ENCODE measurements at places on chromosomes 7 and 10.

- DNase-seq = no peak
Measured at GRCh38 chr7:158907390-158907789, 51.0 kb downstream of the DYNC2I1 start.

- DNase-seq = no peak
Measured at GRCh38 chr10:31374146-31374696, 55.2 kb downstream of the ZEB1 start.

DNA sequence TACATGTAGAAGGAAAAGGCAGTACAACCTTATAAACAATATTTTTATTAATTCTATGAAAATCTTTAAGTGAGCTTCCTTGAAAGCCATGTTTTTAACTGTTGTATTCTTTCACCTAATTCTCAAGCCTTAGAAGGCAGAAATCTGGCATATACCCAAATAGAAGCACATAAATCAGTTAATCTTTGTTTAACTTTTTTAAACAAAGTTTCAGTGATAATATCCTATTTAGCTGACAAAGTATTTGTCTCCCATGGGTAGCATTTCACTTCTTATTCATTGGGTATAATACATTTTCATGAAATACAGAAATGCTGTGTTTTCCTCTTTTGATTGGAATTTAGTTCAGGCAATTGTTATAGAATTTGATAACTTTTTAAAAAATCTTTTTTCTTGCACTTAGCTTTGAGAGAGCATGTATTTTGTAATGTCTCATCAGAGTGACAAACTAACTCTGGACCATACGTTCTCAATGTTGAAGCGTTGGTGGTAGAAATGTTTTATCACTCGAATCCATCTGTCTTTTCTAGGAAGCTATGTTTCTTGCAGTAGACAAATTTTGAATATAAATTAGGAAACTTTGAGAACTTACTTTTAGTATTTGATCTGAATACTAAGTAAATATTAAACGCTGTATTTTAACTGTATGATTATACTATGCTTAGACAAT, 78.1 kb downstream of the CREM start:
- DNase-seq = no peak

- DNase-seq = no peak
Measured at GRCh38 chr10:125707541-125708468, 11.7 kb upstream of the EDRF1 start.

DNA sequence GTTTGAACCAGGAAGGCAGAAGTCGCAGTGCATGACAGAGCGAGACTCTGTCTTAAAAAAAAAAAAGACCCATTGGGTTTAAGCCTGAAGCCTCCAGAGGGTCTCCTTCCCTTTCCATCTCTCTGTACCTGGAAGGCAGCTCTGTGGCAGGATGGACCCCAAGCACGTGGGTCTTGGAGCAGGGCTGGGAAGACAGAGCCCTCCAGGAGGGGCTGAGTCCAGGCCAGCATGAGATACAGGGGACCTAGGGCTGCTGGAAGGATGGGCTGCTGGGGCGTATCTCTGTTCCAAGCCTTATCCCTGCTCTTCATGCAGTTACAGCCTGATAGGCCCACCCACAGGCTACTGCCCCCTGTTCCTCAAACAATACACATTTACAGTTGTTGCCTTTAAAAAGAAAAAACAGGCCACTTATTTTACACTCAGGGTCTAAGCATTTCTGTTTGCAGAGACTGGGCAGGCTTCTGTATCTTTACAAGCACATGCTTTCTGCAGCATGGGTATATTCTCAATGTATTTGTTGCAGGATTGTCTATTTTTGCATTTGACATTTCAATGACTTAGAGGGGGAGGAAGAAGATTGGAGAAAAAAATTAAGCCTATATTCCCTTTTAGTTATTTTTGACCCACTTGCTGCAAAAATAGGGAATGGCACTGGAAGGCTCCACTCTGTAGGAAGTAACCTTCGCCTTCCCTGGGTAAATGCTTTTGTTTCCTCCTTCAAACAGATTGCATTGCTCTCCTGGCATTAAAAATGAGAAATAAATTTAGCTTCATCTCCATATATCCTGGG, 60.1 kb downstream of the FAM171A1 start:
- no peak for DNase-seq

DNA sequence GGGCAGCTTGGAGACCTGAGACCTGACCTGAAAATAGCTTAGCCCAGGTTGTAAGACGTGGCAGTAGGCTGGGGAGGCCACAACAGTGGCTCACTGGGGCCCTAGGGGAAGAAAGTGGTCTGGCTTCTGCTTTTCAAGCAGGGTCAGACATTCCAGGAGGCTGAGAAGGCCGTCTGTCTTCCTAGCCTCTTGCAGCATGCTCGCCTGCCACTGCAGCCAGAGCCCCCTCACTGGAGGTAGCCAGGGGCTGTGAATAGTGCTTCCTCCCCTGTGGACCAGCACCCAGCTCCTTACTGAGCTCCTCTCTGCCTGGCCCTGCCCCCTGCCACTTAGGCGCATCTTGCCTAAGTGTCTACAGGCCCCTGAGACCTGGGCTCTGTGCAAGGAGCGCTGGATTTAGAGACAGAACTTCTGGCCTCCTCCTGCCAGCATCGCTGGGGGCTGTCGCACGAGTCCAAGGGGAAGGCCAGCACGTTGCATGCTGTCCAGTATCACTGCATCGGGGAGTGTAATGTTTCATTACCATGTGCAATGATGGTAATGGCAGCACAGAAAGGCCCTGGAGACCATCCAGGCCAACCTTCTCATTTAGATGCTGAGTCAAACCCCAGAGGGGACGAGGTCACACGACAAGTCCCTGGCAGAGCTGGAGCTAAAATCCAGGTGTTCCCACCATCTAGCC, 12.7 kb downstream of the ZMIZ1 start:
- no peak for DNase-seq
